ENCODE measurements at places on chromosomes 5 and 9. TPM values are rescaled to one million over a fixed set of nuclear protein-coding genes. Genes with fewer than 3 reads are reported as not detected.

Gene ITK
- total RNA-seq, result not detected

DNA sequence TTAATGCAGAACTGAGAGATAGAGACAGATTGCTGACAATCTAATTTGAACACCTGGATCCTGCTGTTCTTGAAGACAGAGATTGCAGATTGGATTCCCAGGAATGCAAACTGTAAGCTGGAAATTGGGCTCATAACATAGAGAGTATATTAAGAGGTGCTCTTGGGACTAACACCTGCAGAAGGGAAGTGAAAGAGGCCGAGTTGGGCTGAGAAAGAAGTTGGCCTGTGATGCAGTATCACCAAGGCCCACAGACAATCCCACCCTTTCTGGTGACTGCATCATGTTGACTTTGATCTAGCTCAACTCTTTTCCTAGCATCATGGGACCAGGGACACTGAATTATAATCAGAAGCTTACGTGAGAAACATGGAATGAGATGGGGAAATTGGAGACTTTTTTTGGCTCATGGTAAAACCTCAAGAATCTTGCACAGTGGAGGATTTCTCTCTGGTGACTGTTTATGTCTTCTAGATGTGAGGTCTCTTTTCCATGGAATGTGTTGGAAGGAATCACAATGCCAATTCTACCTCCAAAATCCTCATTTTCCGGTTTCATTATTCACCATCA, 36.5 kb upstream of the NUDT12 start:
- peak; percentile 11 for DNase-seq

DNA sequence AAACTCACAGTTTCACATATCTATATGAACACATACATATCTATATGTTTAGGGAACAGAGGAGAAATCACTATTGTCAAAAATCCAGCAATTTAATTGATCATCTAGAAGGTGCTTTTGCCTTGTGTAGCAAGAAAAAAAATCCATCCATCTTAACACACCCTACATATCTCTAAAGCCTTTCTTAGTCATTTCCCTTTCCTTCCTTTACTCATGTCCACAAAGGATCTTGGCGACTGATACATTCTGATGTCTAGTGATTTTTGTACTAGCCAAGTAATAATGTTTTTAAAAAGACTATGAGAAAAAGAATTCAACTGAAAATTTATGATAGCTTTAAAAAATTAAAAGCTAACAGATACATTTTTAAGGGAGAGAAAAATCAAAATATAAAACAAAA, 22.5 kb downstream of the ZDHHC21 start:
- peak; percentile 55 for DNase-seq

Gene MYORG
- 0.56 TPM for total RNA-seq

Gene REEP2
- total RNA-seq, result 12.4 TPM

DNA sequence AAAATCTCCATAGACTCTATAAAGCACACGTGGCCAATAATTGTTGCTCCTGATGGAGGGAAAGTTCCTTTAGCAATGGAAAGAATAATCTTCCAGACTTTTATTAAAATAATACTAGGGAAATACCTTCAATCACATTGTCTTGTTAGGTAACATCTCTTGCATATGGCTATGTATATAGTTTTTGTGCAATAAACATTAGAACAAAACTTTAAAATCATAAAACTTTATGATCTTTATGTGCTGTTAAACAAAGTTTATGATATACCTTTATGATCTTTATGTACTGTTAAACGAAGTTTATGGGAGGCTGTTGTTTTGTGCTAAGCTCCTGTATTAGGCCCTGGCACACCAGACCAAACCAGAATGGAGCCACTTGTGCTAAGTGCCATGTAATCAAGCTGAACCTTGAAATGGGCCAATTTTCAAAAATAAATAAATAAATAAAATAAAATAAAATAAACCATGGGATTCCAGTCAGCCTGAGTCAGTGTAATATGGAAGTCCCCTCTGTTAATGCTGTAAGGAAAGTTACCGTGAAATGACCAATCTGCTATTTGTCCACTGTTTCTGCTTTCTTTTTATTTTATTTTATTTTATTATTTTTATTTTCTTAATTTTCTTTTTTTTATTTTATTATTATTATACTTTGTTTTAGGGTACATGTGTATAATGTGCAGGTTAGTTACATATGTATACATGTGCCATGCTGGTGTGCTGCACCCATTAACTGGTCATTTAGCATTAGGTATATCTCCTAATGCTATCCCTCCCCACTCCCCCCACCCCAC, 431.3 kb downstream of the SPATA31D1 start:
- no peak for DNase-seq

DNA sequence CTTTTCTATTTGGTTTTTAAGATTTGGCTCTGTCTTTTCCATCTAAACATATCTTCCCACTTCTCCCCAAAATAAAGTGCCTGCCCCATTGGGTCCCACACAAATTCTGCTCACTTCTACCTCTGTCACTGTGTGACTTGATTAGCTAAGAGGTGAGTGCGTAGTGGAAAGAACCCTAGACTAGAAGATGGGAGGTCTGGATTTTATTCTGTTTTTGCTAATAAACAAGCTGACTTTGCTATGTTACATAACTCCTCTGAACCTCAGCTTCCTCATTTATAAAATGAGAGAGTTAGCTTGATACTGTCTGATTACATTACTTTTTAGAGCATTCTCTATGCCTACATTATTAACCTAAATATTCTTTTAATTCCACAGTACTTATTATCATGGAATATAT, 51.3 kb upstream of the PTGER4 start:
- no peak for DNase-seq

Gene INSL4
- not detected for total RNA-seq

DNA sequence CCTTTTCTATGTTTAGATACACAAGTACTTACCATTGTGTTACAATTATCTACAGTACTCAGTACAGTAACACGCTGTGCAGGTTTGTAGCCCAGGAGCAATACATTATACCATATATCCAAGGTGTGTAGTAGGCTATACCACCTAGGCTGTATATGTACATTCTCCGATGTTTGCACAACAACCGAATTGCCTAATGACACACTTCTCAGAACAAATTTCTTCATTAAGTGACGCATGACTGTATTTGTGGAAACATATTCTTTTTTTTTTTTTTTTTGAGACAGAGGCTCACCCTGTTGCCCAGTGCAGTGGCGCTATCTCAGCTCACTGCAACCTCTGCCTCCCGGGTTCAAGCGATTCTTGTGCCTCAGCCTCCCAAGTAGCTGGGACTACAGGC, 4.0 kb upstream of the RAD23B start:
- no peak for DNase-seq

Data from IMR-90 (cell line).